ENCODE measurements at places on chromosomes 4 and X.

- no peak for DNase-seq
Measured at GRCh38 chr4:72128741-72129140, 96.9 kb downstream of the NPFFR2 start.

DNA sequence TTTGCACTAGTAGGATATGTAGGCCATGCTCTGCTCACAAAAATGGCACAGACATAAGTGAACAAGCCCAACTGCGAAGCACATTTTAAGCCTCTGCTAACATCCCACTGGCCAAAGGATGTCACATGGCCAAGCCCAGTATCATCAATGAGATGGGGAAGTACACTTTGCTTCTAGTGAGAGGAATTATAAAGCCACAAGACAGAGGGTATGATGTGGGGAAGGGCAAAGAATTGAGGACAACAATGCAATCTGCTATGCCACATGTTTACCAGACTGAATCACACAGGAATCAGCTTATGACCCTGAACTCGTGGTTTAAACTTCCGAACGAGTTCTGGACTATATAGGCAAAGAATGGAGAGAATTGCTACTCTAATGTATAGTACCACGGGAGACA, 39.1 kb downstream of the SUPT20HL1 start:
- DNase-seq: no peak

DNA sequence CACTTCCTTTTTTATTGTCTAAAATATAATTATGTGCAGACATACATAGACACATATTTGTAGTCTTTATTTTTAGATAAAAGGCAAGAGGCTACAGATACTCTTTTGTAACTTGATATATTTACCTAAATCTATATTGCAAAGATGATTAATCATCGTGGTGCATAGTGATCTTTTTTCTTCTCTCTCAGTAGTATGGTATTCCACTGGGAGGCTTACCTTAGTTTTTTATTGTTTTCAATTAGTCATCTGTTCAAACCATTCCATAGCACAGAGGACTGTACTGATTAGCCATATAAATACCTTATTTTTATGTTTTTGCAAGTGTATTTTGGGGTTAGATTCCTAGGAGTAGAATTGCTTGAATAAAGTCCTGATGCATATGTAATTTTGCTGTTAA, 619.7 kb downstream of the GRXCR1 start:
- no peak for DNase-seq

- DNase-seq: no peak
Measured at GRCh38 chr4:66585767-66586166, 915.5 kb upstream of the EPHA5 start.

DNA sequence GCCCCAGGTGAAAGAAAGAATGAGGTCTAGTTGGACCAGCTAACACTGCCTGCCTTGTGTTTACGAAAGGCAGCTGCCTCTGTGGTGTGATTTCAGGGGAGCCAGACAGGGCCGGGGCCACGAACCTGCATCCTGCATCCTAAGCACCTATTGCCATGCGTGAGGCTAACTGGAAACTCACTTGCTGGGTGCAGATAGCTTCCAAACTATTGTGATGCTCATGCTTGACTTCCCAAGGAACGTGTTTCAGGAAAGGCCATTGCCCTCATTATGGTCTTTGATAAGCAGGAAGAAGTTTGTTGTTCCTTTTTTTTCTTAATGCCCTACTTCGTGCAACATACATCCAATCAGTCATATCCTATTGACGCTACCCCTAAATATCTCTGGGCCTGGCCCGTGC, 2.3 kb upstream of the IRF2 start:
- no peak for DNase-seq

DNA sequence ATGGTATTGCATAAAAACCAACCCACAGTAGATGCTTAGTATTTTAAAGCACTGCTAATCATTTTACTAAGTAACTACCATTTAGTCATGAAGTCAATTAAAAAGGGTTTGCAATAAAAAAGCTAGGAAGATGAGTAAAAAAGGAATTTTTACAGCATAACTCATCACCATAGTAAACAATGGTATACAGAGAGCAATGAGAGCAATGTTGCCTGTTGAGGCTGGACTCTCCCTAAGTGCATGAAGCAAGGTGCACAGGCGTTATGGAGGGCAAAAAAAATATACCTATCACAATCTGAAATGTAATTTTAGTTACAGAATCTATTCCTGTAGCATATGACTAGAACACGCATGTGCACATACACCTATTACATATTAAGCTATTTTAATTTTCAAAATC, 129.6 kb upstream of the BMP3 start:
- DNase-seq: no peak

- no peak for DNase-seq
Measured at GRCh38 chr4:113699772-113700171, 61.8 kb downstream of the CAMK2D start.

- no peak for DNase-seq
Measured at GRCh38 chr4:8213121-8213520, 14.0 kb downstream of the SH3TC1 start.
